Activated effector memory CD4-positive, alpha-beta T cell treated with anti-CD3 and anti-CD28 coated beads, Interleukin-2, amount 50 U/mL, for 16 hours (primary cell): ENCODE measurements at places on chromosomes 12 and 14.
A peak's percentile ranks its signal among the peaks of the same experiment; 100 is the strongest.

GRCh38 chr12:54216797-54217661 lies 28.2 kb upstream of the SMUG1 start:
- peak; percentile 90 for DNase-seq

GRCh38 chr14:97924922-97925613 lies 1127.9 kb downstream of the VRK1 start:
- DNase-seq: no peak

GRCh38 chr14:92316176-92316575 lies 6.8 kb upstream of the SLC24A4 start:
- DNase-seq: no peak

- DNase-seq: no peak
These were observed 49.8 kb downstream of the NOC4L start for GRCh38 chr12:132194056-132194455.

DNA sequence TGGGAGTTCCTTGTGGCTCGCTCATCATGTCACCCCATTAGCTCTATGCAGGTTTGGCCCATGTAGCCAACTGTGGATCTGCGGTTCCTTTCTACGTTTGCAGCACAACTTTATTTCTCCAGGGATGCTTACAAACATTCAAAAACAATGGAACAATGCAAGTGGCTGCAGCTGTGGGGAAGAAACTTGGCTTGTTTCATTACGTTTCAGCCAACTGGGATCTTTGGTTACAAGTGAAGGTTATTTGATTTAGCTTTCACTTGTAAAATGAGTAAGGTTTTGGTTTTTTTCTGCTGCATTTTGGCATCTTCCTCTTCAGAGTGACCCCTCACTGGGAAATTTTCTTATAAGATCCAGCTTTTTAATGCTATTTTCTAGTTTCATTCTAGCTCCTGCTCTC lies 105.9 kb downstream of the PLXNC1 start:
- DNase-seq: no peak

DNA sequence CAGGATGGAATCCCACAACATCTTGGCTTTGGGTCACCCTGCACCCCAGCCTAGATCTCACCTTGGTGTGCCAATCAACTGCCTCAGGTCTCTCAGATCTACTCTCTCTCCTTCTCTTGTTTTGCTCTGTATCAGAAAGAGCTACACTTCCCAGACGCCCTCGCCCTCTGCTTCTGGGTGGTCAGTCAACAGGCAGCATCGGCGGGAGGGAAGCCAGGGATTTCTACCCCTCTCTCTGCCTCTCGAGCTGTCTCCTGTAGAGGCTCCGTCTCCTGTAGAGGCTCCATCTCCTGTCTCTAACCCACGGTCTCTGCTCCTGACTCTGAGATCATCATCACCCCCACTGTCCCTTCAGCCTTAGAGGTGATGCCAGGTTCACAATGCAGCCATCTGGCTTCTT lies 151.6 kb downstream of the PIWIL1 start:
- DNase-seq: no peak

DNA sequence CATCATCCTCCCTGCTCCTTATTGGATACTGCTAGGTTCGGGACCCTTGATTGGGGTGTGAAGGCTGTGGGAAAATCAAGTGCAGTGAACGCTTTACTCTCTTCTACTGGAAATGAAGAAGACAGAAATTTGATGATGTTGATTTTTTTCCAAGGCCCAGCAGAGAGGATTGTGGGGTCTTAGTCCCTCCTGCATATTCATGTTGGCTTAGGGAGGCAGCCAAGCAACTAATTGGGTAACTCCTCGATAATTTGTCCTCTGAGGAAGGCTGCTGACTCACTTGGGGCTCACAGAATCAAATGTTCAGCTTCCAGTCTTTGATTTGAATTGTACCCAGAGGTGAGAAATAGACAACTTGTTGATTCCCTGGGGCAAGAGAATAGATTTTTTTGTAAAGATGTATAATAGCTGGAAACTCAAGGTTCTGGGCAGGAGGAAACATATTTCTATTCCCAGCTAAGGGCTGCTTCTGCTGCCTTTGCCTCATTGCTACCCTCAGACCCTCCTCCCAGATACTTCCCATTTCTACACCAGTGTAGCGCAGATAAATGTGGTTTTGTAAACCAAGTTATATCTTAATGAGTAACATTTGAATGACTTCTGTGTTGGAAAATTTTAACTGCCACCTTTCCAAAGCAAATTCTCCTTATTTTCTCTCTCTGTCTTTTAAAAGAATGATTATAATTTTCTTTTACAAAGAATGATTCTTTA lies 21.7 kb downstream of the NEUROD4 start:
- no peak for DNase-seq

GRCh38 chr12:49664591-49665239 lies 41.4 kb downstream of the PRPF40B start:
- DNase-seq: no peak

- no peak for DNase-seq
These were observed 12.2 kb downstream of the CLMN start for GRCh38 chr14:95307402-95308041.

DNA sequence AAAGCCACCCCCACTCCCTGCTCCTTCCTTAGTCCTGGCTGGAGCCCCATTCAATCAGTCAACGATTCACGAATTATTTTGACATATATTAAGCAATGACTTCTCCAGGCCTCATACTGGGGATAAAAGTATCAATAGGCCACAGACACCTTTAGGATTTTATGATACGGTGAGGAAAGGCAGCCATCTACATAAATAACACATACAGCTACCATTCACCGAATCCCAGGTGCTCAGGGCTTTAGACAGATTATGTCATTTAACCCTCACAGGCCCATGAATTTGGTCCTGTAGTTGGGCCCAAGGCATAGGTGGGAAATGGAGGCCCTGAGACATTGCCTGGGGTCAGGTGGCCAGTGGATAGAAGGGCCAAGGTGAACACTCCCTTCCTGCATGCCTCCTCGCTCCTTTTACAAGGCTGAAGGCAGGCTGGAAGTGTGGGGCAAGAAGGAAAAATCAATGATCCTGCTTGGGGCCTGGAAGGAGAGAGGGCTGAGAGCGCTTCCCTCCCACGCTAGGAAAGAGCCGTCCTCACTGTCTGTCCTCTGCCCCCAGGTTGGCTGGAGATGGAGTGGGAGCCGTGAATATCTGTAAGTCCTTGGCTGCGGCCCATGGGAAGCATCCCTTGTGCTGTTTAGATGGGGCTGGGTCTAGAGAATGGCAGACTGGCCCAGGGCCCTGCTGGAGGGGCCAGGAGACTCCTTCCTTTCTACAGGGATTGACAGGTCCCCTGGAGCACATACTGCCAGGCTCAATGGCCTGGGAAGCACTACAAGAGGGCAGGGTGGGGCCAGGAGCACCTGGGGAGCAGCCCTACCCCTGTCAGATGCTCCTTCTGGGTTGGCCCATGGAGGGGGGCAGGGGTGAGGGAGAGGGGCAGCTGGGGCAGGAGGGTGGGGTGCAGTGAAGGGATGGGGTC lies 14.8 kb downstream of the KRT7 start:
- peak; percentile 43 for DNase-seq

DNA sequence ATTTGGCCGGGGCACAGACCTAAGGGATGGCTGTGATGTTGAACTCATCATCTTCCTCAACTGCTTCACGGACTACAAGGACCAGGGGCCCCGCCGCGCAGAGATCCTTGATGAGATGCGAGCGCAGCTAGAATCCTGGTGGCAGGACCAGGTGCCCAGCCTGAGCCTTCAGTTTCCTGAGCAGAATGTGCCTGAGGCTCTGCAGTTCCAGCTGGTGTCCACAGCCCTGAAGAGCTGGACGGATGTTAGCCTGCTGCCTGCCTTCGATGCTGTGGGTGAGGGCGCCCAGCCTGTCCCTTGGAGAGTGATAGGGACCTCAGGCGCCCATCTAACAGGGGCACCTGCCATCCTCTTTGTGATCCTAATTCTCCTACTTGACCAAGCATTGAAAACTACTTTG lies 12.4 kb downstream of the OAS3 start:
- DNase-seq: no peak

DNA sequence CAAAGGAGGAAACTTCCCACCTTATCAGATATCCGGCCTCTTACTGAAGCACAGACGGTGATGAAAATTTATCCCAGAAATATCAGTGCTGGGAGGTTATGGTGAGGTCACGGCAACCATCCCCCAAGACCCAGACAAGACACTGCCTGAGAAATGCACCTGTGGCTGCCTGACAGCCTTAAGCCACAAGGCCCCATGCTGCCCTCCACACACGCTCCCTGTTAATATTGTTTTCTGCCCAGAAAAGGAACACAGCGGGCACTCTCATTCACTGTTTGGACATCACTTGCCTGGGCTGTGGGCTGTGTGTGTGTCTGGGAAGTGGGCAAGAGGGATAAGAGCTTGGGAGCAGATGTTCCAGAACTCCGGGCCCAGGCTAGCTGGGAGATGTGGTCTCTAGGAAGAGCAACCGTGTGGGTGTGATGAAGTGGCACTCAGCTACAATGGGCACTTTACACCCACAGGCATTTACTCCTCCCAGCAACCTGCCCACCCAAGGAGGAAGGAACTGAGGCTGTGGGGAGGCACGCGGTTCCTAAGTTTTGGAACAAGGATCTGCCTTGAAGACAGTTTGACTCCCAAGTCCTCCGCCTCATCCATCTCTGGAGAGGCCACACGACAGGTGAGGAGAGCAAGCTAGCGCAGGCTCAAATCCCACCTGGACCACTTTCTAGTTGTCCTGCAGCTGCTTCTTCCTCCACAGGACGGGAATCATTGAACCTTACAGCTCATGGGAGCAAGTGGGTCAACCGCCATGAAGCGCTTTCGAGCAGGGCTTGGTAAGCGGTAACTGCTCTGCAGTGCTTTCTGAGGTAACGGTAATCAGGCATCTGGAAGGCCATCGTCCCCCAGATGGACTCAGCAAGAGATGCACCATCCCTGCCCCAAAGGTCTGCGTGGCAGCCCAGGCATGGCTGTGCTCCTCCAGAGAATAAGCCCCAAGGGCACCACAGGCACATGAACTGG lies 91.4 kb downstream of the CHGA start:
- DNase-seq: no peak

GRCh38 chr14:68408680-68409079 lies 384.2 kb downstream of the ZFP36L1 start:
- no peak for DNase-seq

DNA sequence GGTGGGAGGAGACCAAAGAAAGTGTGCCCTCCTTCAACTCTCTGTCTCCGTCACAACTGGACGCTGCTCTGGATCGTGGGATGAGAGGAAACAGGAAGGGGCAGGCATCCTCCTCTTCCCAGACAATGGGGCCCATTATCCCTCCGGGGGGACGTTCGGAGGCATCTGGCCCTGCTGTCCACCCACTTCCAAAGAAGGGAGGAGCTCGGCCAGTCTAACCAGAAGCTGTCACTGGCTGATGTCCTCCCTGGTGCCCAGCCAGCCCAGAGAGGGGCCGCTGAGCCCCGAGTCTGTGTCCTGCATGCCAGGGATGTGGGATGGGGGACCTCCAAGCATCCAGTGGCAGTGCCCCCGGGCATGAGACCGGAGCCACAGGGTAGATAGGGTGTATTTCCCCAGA lies 39.8 kb upstream of the MEG3 start:
- DNase-seq: no peak

GRCh38 chr12:107605293-107605692 lies 80.3 kb upstream of the PWP1 start:
- no peak for DNase-seq

GRCh38 chr14:53306267-53306721 lies 153.2 kb upstream of the DDHD1 start:
- DNase-seq: peak; percentile 75

DNA sequence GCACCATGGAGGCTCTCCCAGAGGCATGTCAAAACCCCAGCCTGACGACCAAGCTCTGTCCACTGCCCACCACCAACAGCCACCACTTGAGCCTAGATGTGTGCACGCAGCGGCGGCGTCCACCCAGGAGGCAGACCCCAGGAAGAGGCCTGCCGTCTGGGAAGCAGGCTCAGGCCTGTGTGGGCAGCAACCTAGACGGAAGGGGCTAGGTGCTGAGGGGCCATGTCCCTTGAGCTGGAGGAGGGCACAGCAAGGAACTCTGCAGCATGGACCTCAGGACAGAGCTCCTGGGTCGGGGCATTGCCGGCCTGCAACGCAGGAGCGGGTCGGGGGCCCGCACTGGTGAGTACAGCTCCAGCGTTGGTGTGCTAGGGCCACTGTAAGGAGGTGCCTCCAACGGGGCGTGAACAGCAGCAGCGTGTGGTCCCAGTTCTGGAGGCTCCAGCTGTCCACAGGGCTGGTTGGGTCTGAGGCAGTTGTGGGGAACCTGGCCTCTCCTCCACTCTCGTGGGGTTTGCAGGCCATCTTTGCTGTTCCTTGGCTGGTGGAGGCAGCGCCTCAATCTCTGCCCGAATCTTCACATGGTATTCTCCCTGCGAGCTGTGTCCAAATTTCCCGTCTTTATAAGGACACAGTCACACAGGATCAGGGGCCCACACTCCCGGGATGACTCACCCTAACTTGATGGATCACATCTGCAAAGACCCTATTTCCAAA lies 20.5 kb downstream of the ZBTB42 start:
- peak; percentile 45 for DNase-seq

- DNase-seq: no peak
These were observed 14.7 kb downstream of the JAG2 start for GRCh38 chr14:105153739-105154475.

GRCh38 chr12:132336451-132337413 lies 7.3 kb upstream of the GALNT9 start:
- no peak for DNase-seq

DNA sequence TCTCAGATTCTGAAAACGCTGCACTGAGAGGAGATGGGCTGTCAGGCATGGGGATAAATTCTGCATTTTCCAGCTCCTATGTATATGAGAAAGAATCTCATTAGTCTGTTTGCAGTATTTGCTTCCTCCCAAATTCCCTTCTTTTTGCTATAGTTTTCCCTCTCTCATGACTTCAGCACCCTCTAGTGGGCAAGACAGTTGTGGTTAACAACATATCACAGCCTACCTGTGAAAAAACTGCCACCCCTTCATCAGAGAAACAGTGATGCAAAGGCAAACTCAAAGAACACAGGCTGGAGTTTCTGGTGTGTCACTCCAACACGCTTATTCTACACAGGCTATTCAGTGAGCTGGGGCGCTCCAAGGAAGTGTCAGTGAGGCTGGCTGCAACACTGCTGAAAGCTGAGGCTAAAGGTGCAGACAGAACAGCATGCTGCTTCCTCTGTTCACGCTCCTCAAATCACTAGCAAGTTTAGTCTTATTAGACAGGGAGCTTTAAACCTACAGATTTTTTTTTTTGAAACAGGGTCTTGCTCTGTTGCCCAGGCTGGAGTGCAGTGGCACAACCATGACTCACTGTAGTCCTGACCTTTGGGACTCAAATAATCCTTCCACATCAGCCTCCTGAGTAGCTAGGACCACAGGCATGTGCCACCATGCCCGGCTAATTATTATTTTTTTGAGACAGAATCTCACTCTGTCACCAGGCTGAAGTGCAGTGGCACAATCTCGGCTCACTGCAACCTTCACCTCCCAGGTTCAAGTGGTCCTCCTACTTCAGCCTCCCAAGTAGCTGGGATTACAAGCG lies 19.3 kb downstream of the ZC2HC1C start:
- no peak for DNase-seq

- DNase-seq: no peak
These were observed 211.5 kb downstream of the PHLDA1 start for GRCh38 chr12:75820071-75820470.

DNA sequence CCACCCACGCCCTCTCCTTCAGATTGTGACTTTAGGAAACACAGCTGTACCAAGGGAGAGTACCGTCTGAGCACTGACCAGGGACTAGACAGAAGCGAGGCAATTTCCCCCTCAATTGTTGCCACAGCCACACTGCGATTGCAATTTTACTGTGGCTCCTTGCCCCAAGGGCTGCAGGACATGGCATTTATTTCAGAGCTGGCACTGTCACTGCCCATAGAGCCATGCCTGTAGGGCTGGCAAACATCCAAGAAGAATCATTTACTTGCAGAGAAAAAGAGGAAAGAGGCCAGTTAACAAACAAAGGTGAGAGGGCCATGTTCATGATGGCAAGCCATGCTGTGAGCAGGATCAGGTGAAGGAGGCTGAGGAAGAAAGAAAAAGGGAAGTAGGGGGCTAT lies 129.6 kb downstream of the EMP1 start:
- no peak for DNase-seq
